Activated naive CD4-positive, alpha-beta T cell (primary cell): ENCODE measurements at places on chromosomes 16 and 17.
A peak's percentile ranks its signal among the peaks of the same experiment; 100 is the strongest.

DNA sequence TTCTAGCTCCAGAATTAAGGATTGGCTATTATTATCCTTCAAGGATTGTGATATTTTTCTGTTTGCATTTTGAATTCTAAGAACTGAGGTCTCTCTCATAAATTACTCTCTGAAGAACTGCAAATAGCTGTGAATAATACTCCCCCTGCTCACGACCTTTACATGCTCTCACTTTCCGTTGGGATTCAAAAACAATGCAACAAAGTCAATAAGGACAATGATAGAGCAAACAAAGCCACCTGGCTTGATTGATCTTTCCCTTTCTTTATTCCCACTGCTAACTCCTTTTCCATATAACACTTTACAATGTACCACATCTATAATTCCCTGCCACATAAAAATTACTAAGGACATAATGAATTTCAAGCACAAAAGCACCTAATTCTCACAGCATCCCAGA, 523.0 kb upstream of the CA10 start:
- DNase-seq, result no peak

DNA sequence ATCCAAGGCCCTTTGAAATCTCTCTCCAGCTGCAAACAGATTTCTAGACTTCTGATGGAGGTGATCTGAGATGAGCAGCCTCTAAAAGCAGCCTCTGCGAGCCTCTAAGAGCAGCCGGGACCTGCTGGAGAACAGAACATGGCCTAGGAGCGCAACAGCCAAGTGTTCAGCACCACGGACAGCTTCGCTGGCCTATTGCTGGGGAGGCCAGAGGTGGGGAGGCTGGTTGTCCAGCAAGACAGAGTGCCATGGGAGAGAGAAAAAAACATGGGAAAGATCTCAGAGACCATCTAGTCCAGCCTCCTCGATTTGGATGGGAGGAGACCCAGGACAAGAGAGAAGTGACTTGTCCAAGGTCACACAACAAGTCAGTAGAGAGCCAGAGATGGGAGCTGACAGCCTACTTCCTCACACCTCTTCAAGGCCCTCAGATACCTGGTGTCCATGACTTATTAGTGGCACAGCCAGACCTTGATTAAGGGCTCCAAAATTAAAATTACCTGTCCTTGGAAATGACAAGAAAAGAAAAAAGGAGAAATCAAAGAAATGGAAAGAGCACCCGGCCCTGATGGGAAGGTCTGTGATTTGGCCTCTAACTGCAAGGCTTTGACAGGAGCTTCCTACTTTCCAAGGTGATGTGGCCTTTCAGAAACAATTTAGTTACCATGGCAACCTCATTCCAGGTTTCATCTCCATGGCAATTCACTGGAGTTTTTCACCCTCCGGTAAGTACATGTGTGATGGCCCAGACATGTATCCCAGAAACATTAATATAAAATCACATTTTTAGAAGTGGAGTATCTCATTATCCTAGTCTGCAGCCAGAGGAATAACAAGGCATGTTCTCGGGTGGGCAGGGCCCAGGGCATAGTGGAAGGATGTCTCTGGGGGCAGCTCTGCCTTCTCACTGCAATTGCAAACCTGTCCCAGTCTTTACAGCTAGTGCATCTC, 14.5 kb downstream of the RPRML start:
- DNase-seq, result no peak

GRCh38 chr16:85878875-85879274, 20.1 kb upstream of the IRF8 start:
- no peak for DNase-seq

- DNase-seq, result no peak
Observed at GRCh38 chr17:2023692-2024571, 1.2 kb downstream of the RTN4RL1 start.

- peak; percentile 47 for DNase-seq
Observed at GRCh38 chr16:24041834-24042631, 206.2 kb downstream of the PRKCB start.

DNA sequence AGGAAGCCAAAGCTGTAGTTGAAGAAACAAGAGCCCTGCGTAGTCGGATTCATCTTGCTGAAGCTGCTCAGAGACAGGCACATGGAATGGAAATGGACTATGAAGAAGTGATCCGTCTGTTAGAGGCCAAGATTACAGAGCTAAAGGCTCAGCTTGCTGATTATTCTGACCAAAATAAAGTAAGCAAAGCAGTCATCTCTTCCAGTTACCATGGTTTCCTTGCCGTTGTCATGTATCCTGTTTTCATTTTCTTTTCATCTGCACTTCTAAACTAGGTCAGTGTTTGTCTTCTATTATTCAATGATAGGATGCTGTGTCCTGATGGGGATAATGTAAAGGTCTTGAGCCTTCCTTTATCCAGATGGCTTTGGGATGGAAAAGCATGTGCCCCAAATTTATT, 104.3 kb downstream of the STXBP4 start:
- DNase-seq, result no peak

- no peak for DNase-seq
Observed at GRCh38 chr17:13508896-13509295, 92.8 kb downstream of the HS3ST3A1 start.

- no peak for DNase-seq
Observed at GRCh38 chr16:19167710-19168370, at the start of gene SYT17. Gene SYT17, plus strand, starts transcription at chr16:19168240. Its CDS starts 407 bp downstream, at chr16:19168647.

GRCh38 chr17:78406396-78406795, 27.9 kb downstream of the PGS1 start:
- DNase-seq, result no peak

GRCh38 chr16:28505489-28506137, 1.0 kb downstream of the IL27 start:
- no peak for DNase-seq

DNA sequence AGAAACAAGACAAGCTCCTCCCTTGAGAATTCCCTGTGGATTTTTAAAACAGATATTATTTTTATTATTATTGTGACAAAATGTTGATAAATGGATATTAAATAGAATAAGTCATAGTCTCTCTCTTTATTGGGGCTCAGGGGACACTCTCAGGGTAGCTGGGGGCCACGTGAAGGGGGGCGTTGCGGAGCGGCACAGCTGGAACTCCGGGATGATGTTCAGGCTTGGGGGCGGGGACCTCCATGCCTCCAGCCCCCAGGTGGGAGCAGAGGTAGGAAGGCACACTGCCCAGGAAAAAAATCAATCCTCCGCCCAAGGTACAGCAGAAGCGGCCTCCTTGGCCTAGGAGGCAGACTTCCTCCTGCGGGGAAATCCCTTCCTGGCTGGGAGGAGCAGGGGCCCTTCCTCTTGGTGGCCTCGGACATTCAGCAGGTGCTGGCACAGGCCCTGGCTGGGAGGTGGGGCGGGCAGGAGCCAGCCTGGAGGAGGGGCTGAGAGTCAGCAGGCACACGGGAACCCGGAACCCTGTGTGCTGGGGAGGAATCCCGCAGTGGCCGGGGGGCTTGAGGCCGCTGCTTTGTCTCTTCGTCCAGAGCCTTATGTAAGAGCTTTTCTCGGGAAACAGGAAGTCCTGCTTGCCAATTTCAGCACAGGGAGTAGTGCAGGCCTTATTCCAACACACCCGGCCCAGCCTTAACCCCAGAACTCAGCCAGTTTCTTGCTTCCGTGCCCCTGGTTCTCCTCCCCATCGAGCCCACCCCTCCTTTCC, 591 bp upstream of the TNFSF13 start:
- DNase-seq, result no peak
